Trophoblast cell (in vitro differentiated cells and primary cell): ENCODE measurements at places on chromosomes 7 and 10.

GRCh38 chr7:32058002-32058401 lies 12.2 kb downstream of the PDE1C start:
- no peak for DNase-seq

GRCh38 chr10:43272030-43272429 lies 5.2 kb upstream of the RASGEF1A start:
- no peak for DNase-seq

DNA sequence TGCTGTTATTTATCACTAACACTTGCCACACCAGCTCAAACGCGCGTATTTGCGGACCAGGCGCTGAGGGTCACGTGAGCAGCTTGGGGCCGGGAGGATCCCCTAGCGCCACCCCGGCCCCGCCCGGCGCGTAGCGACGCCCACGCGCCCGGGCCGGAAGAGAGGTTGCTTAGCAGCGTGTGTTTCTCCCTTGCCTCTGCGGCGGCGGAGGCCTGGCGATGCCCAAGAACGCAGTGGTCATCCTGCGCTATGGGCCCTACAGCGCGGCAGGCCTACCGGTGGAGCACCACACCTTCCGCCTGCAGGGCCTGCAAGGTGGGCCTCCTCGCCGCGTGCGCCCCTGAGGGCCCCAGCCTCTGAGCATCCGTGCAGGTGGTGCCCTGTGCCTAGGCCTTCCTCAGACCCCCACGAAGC lies at the start of gene C10orf53:
Gene C10orf53 (plus strand): TSS at position 172 of the 414 bp plus-strand sequence. CDS start 47 bp downstream, at position 219.
- no peak for DNase-seq

GRCh38 chr7:26417911-26418413 lies 126.3 kb downstream of the SNX10 start:
- no peak for DNase-seq

GRCh38 chr7:16670731-16671344 lies 24.9 kb downstream of the BZW2 start:
- DNase-seq = no peak

- no peak for DNase-seq
Observed at GRCh38 chr10:94343151-94343550, 19.6 kb downstream of the NOC3L start.

GRCh38 chr10:66786709-66787108 lies 139.1 kb upstream of the LRRTM3 start:
- DNase-seq = no peak

DNA sequence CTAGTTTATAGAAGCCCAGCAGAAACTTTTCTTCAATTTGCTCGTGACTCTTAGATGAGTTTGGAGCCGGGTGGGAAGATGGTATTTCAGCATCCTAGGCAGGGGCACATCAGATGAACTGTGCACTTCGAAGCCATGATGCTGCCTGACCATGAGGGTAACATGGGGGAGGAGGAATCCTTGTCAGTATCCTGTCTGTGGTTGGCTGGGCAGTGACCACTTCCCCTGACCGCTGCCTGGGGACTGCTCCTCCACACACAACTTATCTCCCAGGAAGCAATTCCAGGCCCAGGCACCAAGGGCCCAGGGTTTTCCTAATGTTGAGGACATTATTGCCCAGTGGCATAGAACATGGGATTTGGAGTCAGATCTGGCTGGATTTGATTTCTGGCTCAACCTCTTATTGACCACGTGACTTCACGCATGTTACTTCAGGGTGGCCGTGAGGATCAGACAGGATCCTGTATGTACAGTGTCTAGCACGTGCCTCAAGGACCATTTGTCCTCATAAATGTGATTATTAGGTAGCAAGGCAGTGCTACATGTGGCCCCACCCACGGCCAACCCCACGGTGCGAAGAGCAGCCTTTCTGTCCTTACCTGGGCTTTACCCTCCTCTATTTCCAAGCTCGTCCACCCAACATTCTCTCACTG lies 65.2 kb downstream of the PTPRE start:
- DNase-seq = no peak

DNA sequence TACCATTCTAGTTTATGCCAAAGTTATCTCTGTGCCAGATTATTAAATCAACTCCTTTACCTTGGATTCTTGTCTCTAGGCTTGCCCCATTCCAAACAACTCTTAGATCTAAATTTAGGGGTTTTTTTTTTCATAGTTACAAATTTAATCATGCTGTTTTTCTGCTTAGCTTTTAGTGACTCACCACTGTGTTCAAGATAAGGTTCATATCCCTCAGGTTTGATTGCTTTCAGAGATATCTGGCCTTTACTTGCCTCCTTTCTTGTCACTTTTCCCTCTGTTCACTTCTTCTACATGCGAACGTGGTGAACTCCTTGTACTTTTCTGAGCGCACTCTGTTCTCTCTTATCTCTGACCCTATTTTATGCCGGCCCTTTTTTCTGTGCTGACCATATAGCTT lies 78.2 kb downstream of the VPS50 start:
- no peak for DNase-seq
